ENCODE measurements at places on chromosomes 2 and 18. TPM values are rescaled to one million over a fixed set of nuclear protein-coding genes. Genes with fewer than 3 reads are reported as not detected.

DNA sequence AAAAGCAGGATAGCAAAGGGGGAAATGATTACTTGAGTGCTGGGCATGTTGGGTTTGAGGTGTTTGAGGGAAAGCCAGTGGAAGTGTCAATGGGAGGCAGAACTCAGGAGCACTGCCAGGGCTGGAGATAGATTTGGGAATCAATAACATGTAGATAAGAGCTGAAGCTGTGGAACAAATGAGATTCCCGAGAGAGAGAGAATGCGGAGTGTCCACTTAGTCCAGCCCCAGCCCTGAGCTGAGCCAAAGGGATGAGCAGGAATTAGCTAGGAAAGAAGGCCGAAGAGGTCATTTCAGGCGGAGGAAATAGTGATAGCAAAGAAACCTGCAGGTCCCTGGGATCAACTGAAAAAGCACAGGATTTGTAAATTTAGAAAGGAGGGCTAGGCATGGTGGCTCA is 21.2 kb upstream of the YES1 start:
- no peak for DNase-seq

DNA sequence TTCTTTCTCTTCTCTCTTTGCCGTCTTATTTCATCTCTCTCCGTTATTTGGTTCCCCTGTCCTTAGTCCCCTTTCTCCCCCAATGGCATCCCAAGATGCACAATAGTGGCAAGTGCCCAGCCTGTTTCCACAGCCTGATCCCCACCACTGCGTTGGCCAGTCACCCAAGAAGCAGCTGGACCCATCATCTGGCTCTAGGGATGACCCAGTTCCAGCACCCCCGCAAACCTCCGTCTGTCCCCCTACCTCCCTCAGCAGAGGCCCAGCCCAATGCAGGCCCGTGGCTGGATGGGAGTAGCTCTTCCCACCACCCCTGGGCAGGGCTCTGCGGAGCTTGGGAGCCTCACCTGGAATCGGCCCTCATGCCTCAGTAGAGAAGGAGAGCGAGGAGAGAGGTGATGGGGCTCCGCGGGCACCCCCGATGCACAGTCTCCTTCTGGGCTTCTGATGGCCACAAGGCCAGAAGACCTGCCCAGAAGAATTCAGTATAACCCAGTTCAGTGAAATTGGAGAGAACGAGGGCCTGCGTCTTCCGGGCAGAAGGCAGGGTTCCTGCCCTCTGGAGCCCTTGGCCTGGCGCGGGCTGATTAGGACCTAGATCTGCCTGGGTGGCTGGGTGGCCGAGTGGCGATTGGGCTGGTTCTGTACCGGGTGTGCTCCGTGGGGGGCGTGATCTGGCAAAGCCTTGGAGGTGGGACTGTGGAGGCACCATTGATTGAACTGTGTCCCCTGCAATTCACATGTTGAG is 50.9 kb downstream of the RRM2 start:
- DNase-seq, result no peak

DNA sequence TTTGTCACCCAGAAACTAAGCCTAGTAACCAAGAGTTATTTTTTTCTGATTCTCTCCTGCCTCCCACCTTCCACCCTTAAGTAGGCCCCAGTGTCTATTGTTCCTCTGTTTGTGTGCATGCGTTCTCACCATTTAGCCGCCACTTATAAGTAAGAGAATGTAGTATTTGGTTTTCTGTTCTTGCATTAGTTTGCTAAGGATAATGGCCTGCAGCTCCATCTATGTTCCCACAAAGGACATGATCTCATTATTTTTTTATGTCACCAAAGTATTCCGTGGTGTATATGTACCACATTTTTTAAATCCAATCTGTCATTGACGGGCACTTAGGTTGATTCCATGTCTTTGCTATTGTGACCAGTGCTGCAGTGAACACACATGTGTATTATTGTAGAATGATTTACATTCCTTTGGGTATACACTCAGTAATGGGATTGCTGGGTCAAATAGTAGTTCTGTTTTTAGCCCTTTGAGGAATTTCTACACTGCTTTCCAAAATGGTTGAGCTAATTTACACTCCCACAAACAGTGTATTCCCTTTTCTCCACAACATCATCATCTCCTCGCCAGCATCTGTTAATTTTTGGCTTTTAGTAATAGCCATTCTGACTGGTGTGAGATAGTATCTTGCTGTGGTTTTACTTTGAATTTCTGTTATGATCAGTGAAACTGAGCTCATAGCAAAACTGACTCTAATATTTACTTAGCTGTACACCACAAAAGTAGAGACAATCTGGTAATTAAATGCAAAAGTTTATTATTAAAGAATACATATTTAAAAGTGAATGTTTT is 660.1 kb upstream of the SLC8A1 start:
- DNase-seq, result no peak

- DNase-seq, result no peak
These were observed 82.9 kb downstream of the ZCCHC2 start for GRCh38 chr18:62605685-62606084.

TXNDC2 gene
- polyA plus RNA-seq, result 0.14 TPM

DNA sequence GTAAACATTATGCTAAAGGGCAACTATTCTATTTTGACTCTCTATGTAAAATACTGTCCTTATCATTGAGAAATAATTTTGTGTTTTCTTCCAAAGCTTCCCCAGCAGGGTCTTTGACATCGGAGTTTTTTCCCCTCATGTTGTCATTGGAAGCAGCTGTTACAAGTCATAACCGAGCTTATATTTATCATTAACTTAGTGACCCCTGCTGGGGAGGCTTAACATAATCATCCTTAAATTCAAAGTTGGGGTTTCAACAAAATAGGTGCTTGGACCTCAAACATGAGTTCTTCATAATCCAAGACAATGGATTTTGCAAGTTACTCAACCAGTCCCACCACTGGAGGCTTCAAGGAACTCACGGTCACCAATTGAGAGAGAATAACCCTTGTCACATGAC is 330.9 kb downstream of the DCC start:
- DNase-seq, result peak; percentile 14

SERPINB2 gene
- polyA plus RNA-seq, result not detected

DNA sequence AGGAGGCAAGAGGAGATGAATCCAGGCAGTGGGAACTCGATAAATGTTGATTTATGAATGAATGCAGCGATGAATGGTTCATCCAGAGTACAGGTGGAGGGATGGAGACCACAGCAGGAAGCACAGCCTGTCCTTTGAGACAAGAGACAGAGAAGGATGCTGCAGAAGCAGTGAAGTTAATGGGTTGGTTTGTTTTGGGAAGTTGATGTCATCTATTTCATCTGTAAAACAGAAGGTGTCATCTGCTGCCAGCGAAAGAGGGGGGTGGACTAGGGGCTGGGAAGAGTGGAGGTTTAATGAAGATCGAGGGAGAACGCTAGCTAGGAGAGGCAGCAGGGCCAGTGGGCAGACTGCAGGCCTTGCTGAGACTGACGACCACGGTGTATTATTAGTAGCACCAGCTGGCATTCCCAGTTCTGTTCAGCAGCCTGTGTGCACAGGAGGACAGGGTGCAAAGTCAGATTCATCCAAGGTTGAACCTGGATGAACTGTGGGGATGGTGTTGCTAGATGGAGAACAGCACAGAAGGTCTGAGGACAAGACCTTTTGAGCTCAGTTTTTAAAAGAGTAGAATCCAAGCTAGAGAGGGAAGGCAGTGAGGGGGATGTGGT is 120.3 kb upstream of the CAPN13 start:
- no peak for DNase-seq

GRCh38 chr18:36402765-36403396 is 105.4 kb downstream of the FHOD3 start:
- DNase-seq, result no peak

PLEK gene
- 6.8 TPM for polyA plus RNA-seq

AMER3 gene
- 0.03 TPM for polyA plus RNA-seq

GRCh38 chr2:98180456-98180855 is 93.5 kb downstream of the VWA3B start:
- no peak for DNase-seq

ANKRD30B gene
- 0.24 TPM for polyA plus RNA-seq

DNA sequence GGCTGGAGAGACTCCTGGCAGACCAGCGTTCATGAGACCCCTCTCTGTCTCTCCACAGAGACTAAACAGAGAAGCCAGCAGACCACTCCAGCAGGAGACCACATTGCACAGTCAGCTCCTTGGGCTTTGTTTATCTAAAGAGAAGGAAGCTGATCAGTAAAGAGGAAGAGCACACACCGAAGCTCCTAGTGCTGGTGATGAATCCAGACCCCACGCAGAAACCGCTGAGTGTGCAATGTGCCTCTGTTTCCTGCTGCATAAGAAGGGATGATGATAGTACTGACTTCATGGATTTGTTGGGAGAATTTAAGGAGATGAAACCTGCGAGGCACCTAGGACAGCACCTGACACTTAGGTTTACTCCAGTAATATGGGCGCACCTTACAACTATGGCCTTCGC is 544.1 kb upstream of the ID2 start:
- no peak for DNase-seq

KCNK3 gene
- polyA plus RNA-seq, result 5.0 TPM

DNA sequence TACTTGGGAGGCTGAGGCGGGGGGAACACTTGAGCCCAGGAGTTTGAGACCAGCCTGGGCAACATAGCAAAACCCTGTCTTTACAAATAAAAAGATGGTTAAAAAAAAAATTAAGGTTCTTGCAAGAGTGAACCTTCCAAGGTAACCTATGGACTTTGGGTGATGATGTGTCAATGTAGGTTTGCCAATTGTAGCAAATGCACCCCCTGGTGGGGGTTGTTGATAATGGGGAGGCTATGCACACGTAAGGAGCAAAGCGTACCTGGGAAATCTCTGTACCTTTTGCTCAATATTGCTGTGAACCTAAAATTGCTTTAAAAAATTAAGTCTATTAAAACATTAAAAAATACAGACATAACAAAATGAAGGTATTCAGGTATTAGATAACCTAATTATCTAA is 70.4 kb downstream of the CWC22 start:
- no peak for DNase-seq

- no peak for DNase-seq
These were observed 367.4 kb downstream of the FBXO15 start for GRCh38 chr18:73780218-73780617.

- no peak for DNase-seq
These were observed 19.3 kb upstream of the ITGAV start for GRCh38 chr2:186570604-186571003.
